ENCODE measurements at places on chromosomes 16 and 17.

DNA sequence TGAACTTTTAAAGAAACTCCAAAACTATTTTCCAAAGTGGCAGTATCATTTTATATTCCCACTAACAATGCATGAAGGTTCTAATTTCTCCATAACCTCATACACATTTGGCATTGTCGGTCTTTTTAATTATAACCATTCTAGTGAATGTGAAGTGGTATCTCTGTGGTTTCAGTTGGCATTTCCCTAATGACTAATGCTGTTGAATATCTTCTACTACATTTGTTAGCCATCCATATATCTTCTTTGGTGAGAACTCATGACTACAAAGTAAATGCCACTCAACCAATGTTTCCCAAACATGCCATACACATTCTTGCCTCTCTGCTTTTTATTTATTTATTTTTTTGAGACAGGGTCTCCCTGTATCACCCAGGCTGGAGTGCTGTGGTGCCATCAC lies 31.7 kb upstream of the TAOK1 start:
- no peak for DNase-seq

DNA sequence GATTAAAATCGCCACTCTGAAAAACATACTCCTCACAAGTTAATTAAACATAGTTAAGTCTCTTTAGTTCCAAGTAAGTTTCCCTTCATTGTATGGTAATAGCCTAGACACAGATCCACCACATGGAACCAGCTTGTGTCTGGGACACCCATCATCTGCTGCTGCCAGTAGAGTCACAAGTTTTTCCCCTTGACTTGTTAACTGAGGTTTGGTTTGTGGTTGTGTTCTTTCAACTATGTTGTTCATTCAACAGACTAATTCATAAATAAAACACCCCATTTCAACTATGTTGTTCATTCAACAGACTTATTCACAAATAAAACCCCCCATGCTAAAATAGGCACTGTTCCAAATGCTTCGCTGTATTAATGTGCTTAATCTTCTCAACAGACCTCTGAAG lies 24.4 kb downstream of the YWHAE start:
- DNase-seq: no peak

- no peak for DNase-seq
These were observed 156.1 kb upstream of the PSMD7 start for GRCh38 chr16:74140557-74140956.

GRCh38 chr16:56858374-56858773 lies 6.6 kb upstream of the SLC12A3 start:
- no peak for DNase-seq

GRCh38 chr17:36977066-36977465 lies 28.3 kb downstream of the AATF start:
- no peak for DNase-seq

DNA sequence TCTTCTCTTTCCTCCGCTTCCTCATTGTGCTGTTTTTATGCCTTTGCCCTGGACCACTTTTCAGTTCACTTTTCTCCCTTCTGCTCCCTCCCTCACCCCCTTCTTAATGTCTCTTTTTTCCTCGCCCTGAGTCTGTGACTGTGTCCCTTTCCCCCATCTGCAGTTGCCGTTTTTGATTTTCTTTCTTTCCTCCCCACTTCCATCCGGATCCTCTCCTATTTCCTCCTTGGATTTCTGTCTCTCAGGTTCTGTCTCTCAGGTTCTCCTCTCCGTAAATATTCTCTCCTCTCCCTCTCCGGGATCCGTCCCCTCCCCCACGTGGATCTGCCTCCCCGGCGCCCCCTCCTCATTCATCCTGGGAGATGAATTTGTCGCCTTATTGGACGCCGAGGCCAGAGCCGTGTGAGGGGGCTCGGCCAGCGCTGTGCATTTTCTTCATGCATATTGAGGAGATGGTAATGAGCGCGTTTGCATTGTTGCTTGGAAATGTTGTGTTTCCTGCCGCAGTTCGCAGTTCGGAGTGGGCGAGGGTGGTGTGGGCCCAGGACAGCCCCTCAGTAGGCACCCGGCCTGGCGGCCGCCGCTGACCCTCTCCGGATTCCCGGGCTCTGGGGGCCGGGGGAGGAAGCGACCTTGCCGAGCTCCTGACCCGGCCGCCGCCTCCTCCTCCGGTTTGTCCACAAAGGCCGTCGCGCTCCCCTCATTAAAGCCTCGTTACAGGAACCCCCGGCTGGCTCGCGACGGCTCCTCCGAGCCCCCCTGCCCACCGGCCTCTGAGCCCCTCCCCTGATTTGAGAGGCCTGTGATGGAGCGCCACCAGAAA lies 4.5 kb upstream of the IRX3 start:
- no peak for DNase-seq

- no peak for DNase-seq
These were observed 24.5 kb downstream of the NPLOC4 start for GRCh38 chr17:81612172-81612970.

DNA sequence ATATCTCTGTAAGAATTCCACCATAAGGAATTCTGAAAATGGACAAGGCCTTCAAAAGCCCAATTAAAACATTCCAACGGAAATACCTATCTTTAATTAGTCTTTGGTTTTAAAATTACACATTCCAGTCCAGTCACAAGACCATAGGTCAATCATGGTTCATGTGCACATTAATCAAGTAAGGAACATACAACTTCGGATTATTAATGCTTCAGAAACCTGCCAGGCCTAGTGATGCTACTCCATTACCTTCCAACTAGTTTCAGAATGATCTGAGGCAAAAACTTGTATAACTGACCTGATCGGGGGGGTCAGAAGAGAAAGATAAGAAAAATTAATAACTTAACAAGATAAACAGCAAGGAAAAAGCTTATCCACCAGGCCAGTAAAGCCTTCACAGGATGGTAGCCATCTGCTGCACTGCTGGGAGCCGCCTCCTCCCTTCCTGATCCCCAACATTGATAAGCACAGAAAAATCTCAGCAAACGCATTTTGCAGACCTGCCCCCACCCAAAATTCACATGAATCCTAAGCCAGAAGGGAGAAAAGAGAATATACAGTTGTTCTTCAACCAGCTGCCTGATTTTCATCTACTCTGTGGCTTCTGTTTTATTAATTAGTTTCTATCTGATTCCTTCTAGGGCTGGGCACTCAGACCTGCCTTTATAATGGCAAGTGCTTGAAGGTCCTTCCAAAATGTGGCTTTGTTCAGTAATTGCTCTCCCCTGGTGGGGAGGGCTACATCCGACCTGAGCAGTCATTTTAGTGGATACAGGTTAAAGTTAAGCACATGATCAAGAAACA lies 6.0 kb downstream of the SDR42E1 start:
- no peak for DNase-seq

GRCh38 chr16:69397821-69398521 lies 12.2 kb upstream of the TERF2 start:
- DNase-seq: no peak

DNA sequence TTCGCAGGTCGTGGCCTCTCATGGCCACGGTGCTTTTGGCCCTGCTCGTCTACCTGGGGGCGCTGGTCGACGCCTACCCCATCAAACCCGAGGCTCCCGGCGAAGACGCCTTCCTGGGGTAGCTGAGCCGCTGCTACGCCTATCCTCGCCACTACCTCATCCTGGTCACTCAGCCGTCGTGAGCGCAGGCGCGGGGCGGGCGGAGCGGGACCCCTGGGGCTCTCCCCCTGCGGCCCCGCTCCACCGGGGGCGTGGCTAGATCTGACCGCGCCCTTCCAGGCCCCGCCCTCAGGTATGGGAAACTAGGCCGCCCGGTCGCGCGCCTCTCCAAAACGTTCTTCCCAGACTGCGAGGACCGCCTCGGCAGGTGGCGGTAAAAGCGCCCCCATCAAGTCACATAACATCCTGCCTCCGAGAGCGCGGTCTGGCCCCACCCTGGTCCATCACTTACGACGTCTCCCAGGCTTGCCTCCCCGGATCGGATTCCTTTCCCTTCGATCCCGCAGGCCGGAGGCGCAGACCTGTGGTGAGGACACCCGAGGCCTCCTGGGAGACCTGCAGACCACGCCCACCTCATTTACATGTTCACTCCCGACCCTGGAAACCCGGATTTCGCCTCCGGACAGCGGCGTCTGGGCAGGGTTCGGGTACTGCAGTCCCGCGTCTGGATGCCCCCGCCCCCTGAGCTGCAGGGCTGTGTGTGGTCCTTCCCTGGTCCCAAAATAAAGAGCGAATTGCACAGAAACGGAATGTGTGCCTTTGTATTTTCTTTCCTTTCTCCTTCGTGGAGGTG lies 91.5 kb upstream of the TMEM97 start:
- DNase-seq: peak; percentile 80

DNA sequence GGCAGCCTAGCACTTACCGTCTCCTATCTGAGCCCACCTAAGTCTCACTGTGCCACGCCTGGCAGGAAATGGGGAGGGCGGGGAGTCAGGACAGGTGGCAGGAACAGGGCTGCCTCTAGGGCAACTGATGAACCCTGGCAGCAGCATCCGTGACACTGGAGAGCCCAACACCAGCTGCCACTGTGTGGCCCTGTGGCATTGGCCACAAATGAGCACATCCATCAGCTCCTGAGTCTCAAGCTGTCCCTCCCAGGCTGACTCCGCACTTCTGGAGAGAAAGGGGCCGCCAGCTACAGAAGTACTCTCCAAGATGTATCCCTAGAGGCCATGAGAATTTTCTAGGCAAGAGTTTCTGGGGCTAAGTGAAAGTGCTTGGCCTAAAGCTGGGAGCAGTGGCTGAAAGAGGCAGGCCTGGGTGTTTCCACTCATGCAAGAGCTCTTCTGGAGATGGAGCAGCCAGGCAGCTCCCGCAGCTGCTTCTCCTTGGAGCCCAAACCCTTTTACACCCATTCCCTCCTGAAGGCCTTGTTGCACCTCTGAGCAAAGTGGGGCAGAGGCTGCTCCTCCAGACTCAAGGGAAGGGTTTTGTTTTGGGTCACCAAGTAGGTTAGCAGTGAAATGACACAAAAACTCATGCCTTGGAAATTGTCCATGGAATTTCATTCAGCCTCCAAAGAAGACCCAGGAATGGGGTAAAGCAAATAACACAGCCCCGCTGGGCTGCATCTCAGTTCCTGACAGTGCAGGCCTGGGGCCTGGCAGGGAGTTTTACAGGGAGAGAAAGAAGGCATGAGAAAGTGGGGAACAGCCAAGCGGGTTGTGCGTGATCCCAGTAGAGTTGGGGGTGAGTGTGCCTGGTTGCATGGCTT lies 25.8 kb downstream of the PEMT start:
- no peak for DNase-seq

GRCh38 chr16:70745536-70746025 lies 55.4 kb downstream of the VAC14 start:
- DNase-seq: no peak

- no peak for DNase-seq
These were observed 9.3 kb downstream of the GAS2L2 start for GRCh38 chr17:35743626-35744328.

DNA sequence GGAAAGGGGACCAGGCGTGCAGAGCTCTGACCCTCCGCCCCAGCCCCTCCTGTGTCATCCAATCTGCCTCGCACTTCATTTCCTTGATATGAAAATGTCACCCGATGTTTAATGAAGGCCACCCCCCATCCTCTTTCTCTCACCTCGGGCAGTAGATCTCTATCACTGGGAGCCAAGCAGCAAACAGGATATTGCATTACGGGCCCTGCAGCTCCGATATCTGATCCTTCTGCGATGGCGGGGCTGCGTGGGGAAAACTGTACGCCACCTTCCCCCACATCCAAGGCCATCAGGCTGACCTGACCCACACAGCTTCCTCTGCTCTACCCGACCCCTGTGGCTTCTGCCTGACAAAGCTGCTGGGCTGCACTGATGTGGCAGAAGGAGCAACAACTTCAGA lies 74.9 kb downstream of the DYNLRB2 start:
- DNase-seq: no peak

- DNase-seq: no peak
These were observed 160.1 kb downstream of the MAP2K4 start for GRCh38 chr17:12180644-12181261.

Measured in NCI-H1436 treated with DMSO at 0.1 percent for 48 hours (cell line).